ENCODE measurements at places on chromosomes 3 and 15.

- DNase-seq: peak; percentile 1
These were observed 256.2 kb upstream of the IL12A start for GRCh38 chr3:159732172-159733111.

DNA sequence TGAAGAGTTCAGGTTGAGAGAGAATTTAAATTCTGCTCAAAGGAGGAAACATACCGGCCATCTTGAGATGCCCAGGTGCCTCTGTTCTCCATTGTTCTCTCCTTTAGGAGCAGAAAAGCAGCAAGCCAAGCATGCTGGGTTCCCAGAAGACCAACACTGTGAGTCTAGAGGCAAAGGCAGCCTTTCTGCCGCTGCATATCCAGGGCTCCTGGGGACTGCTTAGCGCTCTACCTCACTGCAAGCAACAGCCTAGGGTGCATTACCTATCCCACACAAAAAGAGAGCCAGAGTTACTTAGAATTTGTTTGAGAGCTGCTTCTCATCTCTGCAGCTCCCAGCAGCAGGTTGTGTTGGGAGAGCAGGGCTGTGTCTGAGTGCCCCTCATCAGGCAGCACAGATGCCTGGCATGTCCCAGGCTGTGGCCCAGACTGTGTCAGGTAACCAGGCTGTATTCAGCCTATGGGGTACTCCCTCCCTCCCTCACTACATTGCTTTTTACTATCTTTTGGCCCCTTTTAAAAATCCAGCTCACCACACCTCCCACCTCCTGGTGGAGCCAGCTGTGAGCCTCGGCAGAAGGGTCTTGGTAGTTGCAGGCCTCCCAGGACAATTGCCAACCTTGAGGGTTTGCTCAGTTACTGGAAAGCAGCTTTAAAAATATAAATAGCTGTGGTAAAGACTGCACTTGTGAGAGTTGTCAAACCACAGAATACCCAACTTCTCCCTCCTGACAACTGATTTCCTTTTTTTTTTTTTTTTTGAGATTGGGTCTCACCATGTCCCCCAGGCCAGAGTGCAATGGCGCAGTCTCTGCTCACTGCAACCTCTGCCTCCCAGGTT is 30.2 kb downstream of the BCL2L10 start:
- peak; percentile 71 for DNase-seq

- DNase-seq: no peak
These were observed 35.8 kb downstream of the CPN2 start for GRCh38 chr3:194315088-194315964.

DNA sequence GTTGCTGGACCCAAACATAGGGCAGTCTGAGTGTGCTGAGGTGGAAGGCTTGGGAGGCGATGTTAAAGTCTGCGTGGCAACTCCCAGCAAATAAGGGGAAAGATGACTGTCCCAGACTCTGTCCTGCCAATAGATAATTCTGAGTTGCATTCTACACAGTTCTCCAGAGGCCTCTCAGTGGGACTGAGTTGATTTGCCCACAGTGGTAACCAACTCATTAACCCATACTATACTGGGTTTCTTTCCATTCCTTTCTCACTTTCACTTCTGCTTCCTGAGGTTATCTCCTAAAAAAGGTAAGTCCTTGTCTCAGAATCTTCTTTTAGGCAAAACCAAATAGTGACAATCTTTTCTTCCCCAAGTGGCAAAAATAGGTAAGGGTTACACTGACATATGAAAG is 549.9 kb upstream of the DPPA4 start:
- no peak for DNase-seq

DNA sequence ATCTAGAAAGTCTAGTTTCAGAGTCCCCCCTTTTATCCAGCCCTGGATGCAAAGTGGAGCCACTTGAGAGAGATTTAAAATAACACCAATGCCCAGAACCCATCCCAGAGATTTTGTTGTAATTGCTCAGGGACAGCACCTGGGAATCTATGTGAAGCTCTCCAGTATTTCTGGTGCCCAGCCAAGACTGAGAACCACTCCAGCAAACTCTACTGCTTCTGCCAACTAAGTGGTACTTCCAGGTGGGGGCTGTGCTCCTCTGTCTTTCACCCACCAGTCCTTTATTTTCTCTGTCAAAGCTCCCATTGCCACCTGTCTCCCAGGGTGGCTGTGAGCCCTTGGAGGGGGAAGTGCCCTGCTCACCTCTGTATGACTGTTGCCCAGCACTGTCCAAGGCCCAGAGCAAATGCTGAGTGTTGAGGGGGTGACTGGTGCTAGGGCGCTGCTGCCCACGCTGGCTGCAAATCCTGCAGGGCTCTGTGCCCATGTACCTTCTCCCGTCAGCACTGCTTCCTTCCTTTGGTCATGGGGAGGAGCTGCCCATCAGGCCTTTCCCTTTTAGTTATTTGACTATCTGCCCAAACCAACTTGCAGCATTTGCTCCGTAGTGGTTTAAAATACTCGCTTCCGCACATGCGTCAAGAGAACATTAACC is 9.4 kb downstream of the CLSTN2 start:
- no peak for DNase-seq

- no peak for DNase-seq
These were observed 271.4 kb downstream of the SQOR start for GRCh38 chr15:45906230-45906629.

GRCh38 chr3:129106320-129106719 is 15.3 kb downstream of the RAB43 start:
- no peak for DNase-seq

DNA sequence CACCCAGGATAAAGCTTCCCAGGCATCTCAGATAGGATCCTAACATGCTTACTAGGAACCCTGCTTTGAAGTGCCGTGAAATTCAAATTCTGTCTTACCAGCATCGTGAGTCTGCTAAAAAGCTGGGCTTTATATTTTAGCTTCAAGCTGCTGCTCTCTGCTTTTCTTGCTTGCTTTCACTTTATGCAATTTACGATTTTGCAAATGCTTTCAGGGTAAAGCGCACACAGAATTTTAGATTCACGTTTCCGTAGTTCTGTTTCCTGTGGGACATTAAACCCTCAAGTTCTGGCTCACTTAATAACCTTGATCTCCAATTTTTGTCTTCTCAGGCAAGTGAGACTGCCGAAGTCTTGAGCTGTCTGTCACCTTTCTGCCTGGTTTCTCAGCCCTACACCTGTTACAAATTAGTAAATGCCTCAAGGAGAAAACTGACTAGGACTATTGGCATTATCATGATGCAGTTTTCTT is 170.5 kb upstream of the TGFBR2 start:
- no peak for DNase-seq

- peak; percentile 21 for DNase-seq
These were observed 81.5 kb downstream of the PPM1L start for GRCh38 chr3:160837394-160837980.

- no peak for DNase-seq
These were observed 26.3 kb downstream of the TNK2 start for GRCh38 chr3:195882002-195882441.

DNA sequence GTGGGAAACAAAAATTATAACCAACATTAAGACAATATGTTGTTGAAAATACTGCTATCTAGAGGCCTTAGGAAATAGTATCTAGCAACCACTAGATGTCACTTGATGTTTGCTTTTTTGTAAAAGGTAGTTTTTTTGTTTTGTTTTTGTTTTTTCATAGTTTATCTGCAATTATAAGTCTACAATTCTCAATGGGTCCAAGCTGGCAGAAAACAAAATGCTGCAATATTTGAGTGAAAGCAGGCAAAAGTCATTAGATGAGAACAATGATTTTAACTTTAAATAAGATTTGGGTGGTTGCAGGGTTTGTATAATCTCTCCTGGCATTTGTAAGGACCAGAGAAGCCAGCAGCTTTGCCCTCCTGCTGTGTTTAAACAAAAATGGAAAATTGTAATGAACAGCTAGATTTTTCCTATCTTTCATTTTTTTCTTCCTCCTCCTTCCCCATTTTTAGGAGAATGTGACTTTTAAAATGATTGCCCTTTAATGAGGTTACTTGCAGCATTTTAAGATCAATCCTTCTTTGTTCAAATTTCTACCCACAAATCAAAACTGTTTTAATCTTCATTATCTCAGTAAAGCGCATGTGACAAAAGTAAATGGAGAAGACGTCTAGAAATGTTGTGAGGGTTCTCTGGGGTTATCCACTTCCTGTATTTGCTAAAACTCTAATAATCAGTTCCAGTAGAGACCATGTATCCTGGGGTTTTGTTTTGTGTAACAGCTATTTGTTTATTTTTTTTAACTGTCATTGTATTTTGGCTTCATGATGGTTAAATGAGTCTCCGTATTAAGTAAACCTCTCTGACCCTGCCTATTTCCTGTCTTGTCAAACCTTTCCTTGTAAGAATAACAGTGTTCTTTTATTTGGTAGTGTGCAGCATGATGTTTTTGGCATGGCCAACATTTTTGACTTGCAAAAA is 27.3 kb downstream of the DUT start:
- no peak for DNase-seq

GRCh38 chr3:105948101-105948500 is 79.3 kb upstream of the CBLB start:
- no peak for DNase-seq

DNA sequence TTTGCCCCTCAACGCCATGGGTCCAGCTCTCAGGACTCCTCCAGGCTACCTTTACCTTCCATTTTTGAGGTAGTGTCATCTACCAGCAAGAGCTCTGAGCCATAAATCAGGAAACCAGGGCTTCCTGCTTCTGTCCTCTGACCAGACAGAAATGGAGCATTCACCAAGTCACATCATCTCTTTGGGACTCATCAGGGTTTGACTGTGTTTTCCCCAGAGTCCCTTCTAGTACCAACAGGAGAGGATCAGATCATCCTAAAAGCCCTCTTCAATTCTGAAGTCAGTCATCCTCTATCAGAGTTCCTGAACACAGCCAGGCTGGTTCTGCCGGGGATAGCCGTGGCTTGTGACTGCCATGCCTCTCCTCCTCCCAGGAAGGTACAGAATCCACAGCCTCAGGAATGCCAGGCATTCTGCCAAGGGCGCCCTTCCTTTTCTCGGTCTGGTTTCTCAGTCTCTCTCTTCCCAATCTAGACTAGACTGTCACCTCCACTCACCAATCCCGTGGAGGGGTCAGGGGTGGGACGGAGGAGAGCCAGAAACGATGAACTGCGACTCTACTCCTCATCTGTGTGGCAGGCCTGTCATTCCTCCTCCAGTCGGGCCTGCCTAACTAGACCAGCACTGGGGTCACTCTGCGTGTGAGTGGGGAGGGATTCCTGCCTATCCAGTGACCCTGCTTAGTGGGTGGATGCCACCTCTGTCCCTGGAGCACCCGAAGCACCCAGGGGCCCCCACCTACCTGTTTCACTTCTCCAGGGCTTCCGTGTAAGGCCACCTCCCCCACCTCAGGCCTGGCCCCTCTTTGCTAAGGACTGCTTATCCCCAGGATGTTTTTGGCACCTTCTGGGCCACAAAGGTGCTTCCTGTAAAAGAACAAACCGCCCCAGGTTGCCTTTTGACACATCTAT is 30.9 kb downstream of the CCNL1 start:
- DNase-seq: no peak

- DNase-seq: no peak
These were observed 114.7 kb upstream of the SLC24A5 start for GRCh38 chr15:48006031-48006511.

GRCh38 chr3:175521406-175521805 is 662.3 kb downstream of the NAALADL2 start:
- DNase-seq: no peak

DNA sequence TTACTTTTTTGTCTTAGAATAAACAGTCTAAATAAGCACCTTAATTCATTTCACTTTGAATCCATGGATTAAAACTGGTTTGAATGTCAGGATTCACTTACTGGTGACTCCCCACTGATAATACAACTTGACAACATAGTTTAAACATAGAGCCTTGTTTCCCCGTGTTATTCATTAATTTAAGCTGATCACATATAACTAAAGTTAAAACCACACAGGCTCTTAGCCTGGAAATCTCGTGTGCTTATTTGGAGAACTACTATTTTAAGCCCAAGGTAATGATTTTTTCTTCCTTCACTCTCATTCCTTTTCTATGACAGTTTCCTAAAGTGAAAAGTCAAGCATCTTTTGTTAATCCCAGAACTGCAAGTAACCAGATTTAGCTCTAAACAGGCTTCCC is 64.2 kb downstream of the HACD2 start:
- no peak for DNase-seq

DNA sequence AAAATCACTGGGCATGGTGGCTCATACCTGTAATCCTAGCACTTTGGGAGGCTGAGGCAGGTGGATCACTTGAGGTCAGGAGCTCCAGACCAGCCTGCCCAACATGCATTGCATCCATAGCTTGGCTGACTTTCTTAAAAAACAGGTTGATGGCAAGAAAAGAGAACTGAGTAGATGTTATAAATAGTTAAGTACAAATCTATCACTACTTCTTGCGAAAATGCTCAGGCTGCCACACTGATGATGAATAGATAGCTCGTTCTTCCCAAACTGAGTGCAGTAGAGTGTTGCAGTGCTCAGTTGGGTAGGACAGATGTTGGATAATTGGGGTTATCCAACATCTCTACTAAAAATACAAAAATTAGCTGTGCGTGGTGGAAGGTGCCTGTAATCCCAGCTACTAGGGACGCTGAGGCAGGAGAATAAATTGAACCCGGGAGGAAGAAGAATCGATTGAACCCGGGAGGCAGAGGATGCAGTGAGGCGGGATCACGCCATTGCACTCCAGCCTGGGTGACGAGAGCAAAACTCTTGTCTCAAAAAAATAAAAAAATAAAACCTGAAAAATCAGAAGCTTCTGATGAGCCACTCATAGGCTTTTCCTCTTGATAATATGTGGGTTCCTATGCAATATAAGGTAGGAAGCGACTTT is 1.2 kb downstream of the BTLA start:
- no peak for DNase-seq

GRCh38 chr3:51662456-51662855 is 8.6 kb upstream of the TEX264 start:
- DNase-seq: no peak

GRCh38 chr3:147384210-147385058 is 21.9 kb downstream of the ZIC4 start:
- DNase-seq: peak; percentile 1

DNA sequence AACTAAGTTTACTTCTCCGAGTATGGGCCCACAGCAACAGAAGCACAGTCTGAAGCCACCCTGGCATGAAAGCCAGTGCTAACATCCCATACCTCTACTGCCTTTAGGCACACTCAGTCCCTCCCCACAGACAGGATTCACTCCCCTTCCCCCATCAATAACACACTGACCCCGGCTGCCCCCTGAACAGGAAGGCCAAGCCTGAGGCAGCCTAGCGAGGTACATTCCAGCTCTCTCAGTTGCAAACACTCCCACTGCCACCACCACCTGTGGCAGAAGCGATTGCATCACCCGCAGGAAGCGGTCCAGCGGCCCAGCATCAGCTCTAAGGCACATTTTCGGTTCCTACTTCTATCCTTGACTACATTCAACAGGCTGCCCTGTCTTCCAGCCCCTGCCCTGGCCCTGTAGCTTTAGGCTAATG is 7.0 kb upstream of the BMF start:
- peak; percentile 89 for DNase-seq

- no peak for DNase-seq
These were observed 26.3 kb upstream of the TMEM45A start for GRCh38 chr3:100465892-100466777.

DNA sequence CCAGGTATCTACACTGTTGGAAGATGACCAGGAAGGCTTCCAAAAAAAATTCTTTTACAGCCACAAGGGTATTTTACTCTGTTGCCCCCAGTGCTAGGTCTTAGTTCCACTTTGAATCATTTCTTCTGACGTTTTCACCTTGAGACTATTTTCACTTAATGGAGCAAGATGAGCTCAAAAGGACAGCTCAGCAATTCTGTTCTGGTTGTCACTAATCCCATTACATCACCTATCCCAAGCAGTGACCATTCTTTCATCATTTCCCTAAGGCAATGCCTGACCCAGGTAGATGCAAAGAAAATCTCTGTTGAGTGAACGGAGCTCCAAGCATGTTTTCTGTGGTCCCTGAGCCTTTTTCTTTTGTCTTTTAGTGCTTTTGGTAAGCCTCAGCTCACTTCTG is 210.0 kb downstream of the KCNAB1 start:
- no peak for DNase-seq
